Esophagus mucosa (tissue), 1 donor: ENCODE measurements at places on chromosomes 4 and X.
A peak's percentile ranks its signal among the peaks of the same experiment; 100 is the strongest.

- ATAC-seq = no peak
Observed at GRCh38 chr4:151806511-151806927, 45.7 kb upstream of the GATB start.

- peak; percentile 73 for ATAC-seq
Observed at GRCh38 chr4:16079046-16079445, 4.8 kb downstream of the PROM1 start.

DNA sequence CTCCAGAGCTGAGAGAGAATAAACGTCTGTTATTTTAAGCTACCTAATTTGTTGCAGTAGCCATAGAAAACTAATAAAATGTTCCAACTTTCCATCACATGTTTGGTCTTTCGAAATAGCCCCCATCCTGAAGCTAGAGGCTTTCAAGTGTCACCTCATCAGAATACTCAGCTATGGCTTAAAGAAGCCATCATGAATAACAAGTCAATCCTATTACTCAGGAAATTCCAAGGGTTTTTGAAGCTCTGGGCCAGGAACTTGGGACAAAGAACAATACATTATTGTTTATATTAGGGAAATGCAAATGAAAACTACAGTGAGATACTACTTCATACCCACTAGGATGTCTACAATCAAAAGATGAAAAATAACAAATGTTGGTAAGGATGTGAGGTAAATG, 42.2 kb downstream of the TBCK start:
- no peak for ATAC-seq

DNA sequence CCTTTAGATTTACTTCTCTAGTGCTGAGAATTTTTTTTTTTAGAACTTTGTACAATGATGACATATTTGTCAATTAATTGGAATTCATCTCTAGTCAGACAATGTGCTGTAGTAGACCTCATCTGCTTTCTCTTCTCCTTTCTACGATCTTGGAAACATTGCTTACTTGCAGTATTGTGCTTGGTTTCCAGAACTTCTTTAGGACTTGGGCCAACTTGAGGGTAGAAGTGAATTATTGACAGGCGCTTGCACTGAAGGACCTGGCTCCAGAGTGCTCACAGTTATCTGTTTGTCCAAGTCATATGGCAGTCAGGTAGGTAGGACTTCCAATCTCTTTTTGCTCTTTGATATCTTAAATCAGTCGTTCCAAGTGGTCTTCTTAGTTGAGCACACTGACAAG, 39.6 kb downstream of the FNIP2 start:
- ATAC-seq = no peak

- ATAC-seq = peak; percentile 74
Observed at GRCh38 chr4:37561196-37561802, 124.9 kb downstream of the RELL1 start.

DNA sequence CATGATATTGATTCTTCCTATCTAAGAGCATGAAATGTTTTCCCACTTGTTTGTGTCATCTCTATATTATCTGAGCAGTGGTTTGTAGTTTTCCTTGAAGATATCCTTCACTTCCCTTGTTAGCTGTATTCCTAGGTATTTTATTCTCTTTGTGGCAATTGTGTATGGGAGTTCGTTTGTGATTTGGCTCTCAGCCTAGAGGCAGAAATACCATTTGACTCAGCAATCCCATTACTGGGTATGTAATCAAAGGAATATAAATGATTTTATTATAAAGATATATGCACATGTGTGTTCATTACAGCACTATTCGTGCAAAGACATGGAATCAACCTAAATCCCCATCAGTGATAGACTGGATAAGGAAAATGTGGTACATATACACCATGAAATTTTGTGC, 172.7 kb upstream of the IL15 start:
- ATAC-seq = no peak

- ATAC-seq = no peak
Observed at GRCh38 chr4:27789773-27790172, 929.1 kb downstream of the STIM2 start.

- ATAC-seq = peak; percentile 79
Observed at GRCh38 chr4:129138810-129139496, 43.0 kb downstream of the C4orf33 start.

DNA sequence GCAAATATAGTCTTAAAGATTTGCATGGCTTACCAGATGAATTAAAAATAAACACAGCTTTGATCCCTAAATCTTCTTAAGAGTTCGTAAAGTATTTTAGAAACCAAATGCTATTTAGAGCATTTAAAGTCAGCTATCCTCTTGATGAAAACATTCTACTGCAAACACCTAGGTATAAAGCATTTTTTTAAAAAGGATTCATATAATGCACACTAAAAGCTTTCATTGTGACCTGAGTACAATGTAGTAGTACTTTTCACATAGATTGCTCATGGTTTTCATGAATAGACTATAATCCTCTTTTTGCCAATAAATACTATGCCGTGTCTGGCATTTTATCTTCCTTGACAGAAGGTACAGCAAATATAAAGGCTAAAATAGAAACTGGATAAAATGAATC, 805.1 kb upstream of the INTU start:
- ATAC-seq = peak; percentile 91

- no peak for ATAC-seq
Observed at GRCh38 chr4:175431694-175432093, 380.4 kb downstream of the GPM6A start.

GRCh38 chr4:112637552-112637866, 566 bp downstream of the LARP7 start:
- ATAC-seq = no peak

DNA sequence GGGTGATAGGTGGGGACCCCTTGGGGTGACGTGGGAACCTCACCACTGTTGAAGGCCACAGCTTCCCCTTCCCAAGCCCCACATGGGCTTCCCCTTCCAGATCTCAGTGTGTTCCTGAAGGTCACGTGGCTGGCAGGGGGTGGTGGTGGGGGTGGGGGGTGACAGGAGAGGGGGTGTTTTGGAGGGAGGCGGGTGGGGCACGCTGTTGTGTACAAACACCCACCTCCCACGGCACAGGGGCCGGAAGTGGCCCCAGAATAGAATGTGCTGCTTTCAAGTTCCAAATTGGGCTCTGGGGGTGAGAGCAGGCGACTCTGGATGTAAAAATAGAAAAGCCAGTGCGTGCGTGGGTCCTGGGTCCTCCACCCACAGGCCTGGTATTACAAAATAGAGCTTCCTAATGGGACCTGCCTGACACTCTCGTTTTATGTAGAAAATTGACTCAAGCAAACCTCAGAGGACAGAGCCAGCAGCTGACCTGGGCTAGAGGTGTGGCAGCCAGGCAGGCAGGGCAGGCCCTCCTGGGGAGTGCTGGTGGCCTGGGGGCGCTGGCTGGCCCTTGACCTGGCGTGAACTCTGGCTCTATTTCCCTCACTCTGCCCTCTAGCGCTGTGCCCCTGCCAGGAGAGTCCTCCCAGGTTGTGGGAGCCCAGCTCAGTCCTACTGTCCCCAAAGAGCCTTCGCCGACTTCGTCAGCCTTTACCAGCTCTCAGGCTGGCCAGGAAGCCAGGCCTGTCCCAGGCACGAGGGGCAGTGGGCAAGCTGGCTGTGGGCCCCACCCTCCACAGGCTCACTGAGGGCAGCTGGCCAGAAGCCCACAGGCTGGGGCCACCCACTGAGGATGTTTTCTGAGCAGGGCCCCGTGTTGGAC, 5.4 kb upstream of the SH3BP2 start:
- ATAC-seq = peak; percentile 28

GRCh38 chr4:117957571-117957970, 76.7 kb upstream of the NDST3 start:
- no peak for ATAC-seq

DNA sequence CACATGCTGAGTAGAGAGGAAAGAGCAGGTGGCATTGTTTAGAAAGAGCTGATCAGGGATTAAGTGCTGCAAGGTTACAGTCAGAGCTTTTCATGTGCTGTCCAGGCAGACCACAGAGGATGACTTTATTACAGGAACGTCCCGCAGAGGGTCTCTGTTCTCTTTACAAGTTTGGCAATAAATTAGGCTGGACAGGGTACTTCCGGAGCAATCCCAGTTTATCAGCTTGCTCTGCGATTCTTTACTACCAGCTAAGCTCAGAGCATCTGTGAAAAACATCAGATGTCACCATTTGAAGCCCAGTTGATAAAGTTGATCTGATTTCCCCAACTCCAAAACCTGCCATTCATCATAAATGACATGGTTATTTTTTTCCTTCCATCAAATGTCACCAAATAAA, 633.1 kb downstream of the NLGN4X start:
- no peak for ATAC-seq

GRCh38 chr4:100590325-100590724, 72.5 kb upstream of the EMCN start:
- no peak for ATAC-seq

DNA sequence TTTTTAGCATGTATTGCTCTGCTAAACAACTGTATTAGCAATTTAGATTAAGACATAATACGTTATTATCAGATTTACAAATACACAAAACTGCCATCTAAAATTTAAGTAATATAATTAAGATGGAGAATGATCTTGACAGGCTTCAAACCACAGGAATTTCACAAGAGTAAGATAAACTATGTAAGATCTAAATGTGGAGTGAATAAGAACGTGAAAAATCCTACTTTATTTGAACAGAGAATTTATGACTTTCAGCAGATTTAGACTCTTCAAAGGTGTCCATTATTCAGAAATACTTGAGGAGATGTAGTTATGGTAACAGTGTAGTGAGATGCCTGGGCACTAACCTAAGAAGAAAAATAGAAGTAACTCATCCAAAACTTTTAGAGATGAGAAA, 73.2 kb downstream of the SLC4A4 start:
- no peak for ATAC-seq
